ENCODE measurements at places on chromosomes 13 and 19. TPM values are rescaled to one million over a fixed set of nuclear protein-coding genes. Genes with fewer than 3 reads are reported as not detected.

DNA sequence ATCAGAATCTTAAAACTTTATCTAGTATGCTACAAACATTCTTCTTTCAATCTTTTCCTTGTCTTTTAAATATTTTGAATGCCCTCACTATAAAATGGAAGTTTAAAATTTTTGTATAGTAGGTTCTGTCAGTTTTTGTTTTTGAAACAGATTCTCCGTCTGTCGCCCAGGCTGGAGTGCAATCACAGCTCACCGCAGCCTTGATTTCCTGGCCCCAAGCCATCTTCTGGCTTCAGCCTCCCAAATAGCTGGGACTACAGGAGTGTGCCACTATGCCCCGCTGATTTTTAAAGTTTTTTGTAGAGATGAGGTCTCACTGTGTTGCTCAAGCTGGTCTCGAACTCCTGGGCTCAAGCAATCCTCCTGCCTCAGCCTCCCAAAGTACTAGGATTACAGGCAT lies 20.7 kb downstream of the PHF11 start:
- no peak for DNase-seq

GRCh38 chr19:57302727-57303401 lies 17.4 kb upstream of the ZNF543 start:
- DNase-seq, result no peak

DNA sequence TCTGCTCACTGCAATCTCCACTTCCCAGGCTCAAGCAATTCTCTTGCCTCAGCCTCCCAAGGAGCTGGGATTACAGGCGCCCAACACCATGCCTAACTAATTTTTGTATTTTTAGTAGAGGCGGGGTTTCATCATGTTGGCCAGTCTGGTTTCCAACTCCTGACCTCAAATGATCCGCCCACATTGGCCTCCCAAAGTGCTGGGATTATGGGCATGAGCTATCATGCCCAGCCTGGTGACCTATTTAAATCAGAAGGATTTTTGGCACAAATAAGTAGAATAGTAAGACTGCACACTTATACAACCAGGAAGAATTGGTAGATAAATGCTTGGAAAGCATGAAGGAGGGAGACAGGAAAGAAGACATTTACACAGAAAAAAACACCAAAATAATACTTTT lies 53.4 kb upstream of the AKAP11 start:
- DNase-seq, result no peak

GRCh38 chr19:1762243-1763117 lies 9.2 kb downstream of the ONECUT3 start:
- no peak for DNase-seq

Gene FRY
- total RNA-seq, result 127 TPM

Gene DAND5
- total RNA-seq, result 0.09 TPM

Data from dermis blood vessel endothelial cell (primary cell).